ENCODE measurements at places on chromosomes 3 and 15. TPM values are rescaled to one million over a fixed set of nuclear protein-coding genes. Genes with fewer than 3 reads are reported as not detected.

CADM2 gene
- total RNA-seq, result not detected

TERC gene
- total RNA-seq, result 119 TPM

ACOX2 gene
- 3.2 TPM for total RNA-seq

LMAN1L gene
- total RNA-seq, result not detected

MESP2 gene
- 0.78 TPM for total RNA-seq
